Smooth muscle cell of bladder (primary cell): ENCODE measurements at places on chromosomes 16 and 17. TPM values are rescaled to one million over a fixed set of nuclear protein-coding genes. Genes with fewer than 3 reads are reported as not detected.

TK2 gene
- 48.8 and 78.9 TPM in 2 replicates for total RNA-seq

CALB2 gene
- total RNA-seq, result 0.28 and 0.92 TPM in 2 replicates

ALOX15B gene
- total RNA-seq, result 0.18 TPM in 1 of 2 replicates, not detected in the other

MT1E gene
- total RNA-seq, result 91.7 and 248 TPM in 2 replicates

NPIPB13 gene
- 0.43 and 1.8 TPM in 2 replicates for total RNA-seq

NARF gene
- total RNA-seq, result 20.3 and 35.0 TPM in 2 replicates
